SK-N-DZ (cell line): ENCODE measurements at places on chromosomes 3 and 15.

GRCh38 chr3:11778248-11778647 is 68.4 kb downstream of the TAMM41 start:
- no peak for DNase-seq

DNA sequence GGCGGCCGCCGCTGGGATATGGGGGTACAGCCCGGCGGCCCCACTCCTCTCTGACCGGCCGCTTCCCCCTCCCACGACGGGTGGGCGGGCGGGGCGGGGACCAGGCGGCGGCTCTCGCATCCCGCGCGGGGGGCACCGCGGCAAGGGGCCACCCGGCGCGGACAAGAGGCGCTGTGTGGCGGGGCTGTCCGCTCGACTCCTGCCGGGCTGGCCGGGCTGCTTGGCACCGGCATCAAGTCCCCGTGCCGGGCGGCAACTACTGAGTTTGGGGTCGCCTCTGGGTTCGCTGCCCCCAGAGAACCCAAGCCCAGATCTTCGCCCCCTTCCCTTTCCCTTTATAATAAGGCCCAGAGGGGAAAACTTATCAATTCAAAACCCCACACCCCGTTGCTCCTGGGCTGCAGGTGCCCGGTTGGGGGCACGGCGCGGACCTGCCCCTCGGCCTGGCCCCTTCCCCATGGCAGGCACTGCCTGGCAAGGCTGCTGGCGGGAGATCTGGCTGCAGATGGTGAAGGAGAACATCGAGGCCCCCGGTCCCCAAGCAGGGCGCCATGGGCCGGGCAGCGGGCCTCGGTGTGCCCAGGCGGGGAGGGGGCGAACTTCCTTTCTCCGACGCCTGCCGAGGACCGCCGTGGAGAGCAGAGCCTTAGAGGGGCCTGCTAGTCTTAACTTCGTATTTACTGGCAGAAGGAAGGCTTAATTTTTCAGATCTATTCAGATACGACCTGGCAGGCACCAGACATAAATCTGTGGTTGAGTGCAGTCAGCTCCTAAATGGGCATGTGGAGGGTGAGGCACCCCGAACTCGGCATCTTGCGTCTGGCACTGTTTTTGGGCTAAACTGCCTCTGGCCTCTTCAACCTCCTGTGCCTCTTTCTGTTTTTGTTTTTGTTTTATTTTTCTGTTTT is 911 bp downstream of the APBA2 start:
- DNase-seq = no peak

GRCh38 chr3:142225885-142226215 is 465 bp upstream of the GK5 start:
- no peak for DNase-seq

DNA sequence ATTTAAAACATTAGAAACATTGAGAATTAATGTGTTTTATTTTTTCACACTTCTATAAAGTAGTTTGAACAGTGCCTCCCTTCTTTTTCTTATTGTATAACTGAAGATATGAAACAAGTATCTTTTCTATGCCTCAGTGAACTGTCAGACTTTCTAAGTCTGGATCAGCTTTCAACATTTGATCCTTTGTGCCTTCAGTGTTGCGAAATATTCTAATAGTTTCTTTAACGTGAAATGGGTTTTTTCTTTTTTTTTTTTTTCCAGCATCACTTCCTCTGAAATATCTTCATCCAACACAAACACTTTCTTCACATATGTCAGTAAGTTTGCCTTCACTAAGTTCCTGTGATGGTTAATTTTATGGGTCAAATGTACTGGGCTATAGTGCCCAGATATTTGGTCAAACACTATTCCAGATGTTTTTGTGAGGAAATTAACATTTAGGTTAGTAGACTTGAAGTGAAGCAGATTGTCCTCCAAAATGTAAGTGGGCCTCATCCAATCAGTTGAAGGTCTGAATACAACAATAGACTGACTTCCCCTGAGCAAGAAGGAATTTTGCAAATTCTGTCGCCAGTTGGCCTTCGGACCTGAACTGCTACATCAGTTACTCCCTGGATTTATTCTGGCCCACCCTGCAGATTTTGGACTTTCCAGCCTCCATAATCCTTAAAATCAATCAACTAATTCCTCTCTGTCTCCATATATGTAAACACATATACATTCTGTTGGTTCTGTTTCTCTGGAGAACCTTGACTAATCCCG is 6.4 kb upstream of the CPOX start:
- DNase-seq = no peak

- DNase-seq = no peak
These were observed 113.6 kb upstream of the SNTN start for GRCh38 chr3:63538919-63539318.

DNA sequence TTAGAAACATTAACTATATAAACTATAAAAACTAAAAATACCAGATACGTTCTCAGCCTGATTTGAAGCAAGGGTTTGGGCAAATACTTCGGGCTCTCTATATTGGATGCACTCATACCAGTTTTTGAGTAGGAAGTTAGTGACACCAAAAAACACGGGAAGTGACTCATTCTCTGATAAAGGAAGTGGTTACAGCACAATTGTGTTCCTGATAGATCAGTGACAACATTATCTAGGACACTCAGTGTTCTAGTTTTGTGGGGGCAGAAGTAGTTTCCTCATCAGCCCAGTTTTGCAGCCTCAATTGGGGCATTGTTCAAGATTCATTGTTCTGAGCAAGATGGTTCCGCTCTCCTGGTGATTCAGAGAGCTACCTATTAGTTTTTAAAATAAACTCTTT is 469.6 kb upstream of the DPPA4 start:
- no peak for DNase-seq

- DNase-seq = no peak
These were observed 32.8 kb downstream of the TMEM212 start for GRCh38 chr3:171875923-171876412.

DNA sequence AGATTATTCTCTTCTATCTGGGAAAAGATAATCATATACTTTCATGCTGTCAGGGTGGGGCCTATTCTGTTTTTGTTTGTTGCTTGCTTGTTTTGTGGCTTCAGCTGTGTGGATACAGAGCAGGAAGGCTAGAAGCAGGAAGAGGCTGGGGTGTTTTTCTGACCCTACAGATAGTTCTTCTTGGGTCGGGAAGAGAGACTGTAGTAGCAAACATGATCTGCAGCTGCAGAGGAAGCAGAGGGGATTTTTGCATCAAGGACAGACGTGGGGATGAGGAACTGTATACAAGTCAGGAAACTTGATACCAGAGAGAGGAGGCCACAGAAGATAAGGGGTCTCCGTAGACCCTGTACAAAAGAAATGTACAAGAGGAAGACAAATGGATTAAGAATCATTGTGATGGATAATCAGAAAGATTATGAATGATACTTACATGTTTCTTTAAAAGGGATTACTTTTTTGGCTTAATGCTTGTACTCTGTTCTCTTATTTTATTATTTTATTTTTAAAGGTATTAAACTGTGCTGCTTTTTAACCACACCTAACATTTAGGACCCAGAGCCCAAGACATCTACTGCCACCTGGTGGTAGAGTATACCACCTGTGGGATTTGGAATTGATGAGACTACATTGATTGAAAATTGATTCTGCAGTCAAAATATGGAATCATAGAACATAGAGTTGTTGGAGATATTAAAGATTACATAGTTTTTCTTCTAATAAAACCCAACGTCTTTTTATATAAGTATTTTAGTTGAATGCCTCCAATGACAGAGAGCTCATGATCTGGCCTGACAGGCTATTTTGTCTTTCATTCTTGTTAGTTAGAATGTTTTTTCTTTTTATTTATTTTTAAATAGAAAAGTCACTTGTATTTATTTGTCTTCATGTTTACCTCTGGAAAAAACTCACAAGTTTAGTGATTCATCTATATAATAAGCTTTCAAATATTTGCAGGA is 87.3 kb upstream of the ROPN1 start:
- DNase-seq = peak; percentile 52

DNA sequence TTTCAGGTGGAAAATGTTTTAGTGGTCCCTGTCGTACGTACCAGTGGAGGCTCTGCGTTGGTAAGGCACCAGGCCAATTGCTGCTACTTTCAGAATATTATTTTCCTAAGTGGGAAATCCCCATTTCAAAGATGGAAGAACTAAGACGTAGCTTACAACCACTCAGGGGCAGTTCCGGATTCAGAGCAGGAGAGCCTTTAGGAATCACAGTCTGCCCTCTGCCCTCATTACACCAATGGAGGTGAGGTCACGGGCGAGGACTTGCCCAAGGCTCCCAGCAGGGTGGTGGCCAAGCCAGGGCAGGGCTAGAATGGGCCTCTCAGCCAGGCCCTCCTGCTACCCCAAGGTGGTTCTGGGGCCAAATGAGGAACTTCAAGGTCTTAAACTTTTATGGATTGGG is 72.6 kb downstream of the RASGRF1 start:
- DNase-seq = no peak

GRCh38 chr3:13528217-13528867 is 20.6 kb upstream of the FBLN2 start:
- peak; percentile 53 for DNase-seq

- DNase-seq = no peak
These were observed 380.3 kb downstream of the RSL24D1 start for GRCh38 chr15:54816401-54816800.

DNA sequence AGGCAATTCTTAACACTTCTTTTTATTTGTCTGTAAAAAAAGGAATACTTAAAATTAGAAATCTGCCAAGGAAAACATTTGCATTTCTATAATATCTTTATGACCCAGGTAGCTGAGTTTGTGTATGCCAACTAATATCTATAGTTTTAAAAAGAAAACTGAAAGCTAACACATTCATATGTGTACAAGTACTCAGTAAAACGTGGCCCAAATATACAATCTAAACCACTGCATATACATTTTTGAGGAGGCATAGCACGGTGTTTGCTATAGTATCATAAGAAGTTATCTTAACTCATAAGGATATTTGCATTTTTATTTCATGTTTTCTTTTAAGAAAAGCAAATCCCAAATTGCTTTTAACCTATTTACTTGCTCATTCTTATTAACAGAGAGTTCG is 172.7 kb downstream of the ZBTB20 start:
- DNase-seq = no peak

DNA sequence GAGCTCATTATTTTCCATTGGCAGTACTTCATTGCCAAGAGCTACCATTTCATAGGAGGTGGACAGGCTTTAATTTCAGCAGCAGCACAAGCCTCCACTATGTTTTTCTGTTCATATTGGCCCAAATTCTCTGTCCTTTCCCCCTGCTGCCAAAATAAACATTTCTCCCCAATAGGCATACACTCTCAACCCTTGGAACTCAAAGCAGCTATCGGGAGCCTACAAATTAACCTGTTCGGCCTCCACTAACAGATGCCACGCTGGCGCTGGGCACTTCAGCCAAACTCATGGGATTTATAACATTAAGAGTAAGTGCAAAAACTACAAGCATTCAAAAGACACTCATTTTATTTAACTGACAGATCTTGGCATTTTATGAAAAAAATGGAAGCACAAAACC is 95.7 kb downstream of the NSUN3 start:
- DNase-seq = no peak

GRCh38 chr3:13004376-13004775 is 68.9 kb downstream of the IQSEC1 start:
- DNase-seq = no peak

GRCh38 chr15:49492830-49493229 is 69.8 kb downstream of the FGF7 start:
- no peak for DNase-seq

DNA sequence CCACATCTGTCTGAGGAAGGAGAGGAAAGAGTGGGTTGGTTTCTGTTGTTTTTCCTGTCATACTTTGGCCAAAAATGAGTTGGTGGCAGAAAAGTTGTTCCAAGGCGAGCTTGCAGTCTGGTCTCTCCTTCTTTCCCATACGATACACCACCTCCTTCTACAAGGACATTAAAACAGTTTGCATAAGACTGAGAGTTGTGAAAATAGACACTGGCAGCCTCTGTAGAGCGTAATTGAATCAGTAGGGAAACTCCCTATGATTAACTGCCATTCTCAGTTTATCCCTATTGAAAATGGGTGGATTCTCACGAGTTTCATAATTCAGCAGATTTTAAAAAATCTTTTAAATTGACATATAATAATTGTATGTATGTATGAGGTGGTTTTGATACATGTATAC is 3.7 kb upstream of the LSG1 start:
- no peak for DNase-seq

- DNase-seq = peak; percentile 24
These were observed 702 bp downstream of the ARHGEF3 start for GRCh38 chr3:56800832-56801661.

DNA sequence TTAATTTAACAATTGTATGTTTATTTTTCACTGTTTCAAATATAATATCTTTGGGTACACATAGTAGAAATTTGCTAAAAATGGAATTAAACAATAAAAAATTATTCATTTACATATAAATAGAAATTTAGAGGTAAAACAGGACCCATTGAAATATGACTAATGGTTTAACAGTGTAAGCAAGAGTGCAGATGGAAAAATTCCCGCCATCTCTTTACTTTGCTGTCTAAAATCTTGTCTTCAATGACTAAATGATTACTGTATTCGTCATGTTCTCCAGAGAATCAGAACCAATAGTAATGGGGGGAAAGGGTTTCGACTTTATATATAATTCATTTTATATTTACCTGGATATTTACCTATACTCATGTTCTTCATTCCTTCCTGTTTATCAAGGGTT is 163.1 kb downstream of the IL1RAP start:
- DNase-seq = no peak

- DNase-seq = no peak
These were observed 154.3 kb upstream of the BHLHE40 start for GRCh38 chr3:4824926-4825325.

GRCh38 chr3:156603379-156604017 is 48.6 kb upstream of the SSR3 start:
- DNase-seq = no peak

GRCh38 chr3:138474163-138474562 is 39.7 kb downstream of the ESYT3 start:
- no peak for DNase-seq

GRCh38 chr3:4864503-4864902 is 114.7 kb upstream of the BHLHE40 start:
- DNase-seq = no peak

GRCh38 chr15:25176616-25176923 is 221.8 kb downstream of the SNRPN start:
- no peak for DNase-seq

- no peak for DNase-seq
These were observed 101.7 kb downstream of the CD200R1L start for GRCh38 chr3:112744825-112745566.

DNA sequence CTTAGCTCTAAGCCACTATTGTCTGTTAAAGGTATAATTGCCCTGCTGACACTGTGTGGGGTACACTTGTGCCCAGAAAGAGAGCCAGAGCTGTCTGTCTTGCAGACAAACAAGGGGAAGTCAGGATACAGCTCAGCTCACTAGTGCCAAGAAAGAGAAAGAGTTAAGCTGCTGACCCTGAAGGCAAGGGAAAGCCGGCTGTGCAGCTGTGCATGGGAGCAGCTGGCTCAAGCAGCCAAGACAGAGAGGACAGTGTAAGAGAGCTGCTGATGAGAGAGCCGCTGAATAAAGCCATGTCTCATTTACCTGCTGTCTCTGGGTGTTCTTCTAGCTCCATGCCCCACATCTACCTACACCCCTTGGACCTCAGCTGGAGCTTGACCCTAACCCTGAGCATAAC is 428.1 kb upstream of the NAALADL2 start:
- no peak for DNase-seq

DNA sequence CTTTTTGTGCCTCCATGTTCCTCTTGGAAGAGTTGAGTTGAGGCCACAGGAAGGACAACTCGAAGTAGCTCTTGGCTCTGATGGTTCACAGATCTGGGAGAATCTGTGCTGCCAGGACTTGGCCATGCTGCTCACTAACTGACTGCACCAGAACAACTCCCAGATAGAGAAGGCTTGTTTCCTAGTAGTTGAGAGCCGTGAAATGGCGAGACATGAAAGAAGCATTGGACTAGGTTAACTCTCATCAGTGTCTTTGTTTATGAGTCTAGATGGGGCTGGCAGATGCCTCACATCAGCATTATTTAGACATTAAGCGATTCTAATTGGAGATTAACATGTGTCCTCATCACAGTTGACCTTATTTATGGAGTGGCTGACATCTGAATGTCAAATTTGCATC is 92.9 kb upstream of the AGBL1 start:
- DNase-seq = no peak
